ENCODE measurements at places on chromosomes 1 and 21. TPM values are rescaled to one million over a fixed set of nuclear protein-coding genes. Genes with fewer than 3 reads are reported as not detected.

The DUSP23 gene
- 3.9 TPM for total RNA-seq

The GPA33 gene
- 4.8 TPM for total RNA-seq

GRCh38 chr21:36849461-36850105 is 116.9 kb downstream of the HLCS start:
- H3K27ac ChIP-seq = no peak overlapping the region
- no peak for DNase-seq
- H3K4me1 ChIP-seq = no peaks in the 10 kb centered on the region
- no peak overlapping the region for H3K4me3 ChIP-seq
- H3K27me3 ChIP-seq = no peaks in the 10 kb centered on the region

DNA sequence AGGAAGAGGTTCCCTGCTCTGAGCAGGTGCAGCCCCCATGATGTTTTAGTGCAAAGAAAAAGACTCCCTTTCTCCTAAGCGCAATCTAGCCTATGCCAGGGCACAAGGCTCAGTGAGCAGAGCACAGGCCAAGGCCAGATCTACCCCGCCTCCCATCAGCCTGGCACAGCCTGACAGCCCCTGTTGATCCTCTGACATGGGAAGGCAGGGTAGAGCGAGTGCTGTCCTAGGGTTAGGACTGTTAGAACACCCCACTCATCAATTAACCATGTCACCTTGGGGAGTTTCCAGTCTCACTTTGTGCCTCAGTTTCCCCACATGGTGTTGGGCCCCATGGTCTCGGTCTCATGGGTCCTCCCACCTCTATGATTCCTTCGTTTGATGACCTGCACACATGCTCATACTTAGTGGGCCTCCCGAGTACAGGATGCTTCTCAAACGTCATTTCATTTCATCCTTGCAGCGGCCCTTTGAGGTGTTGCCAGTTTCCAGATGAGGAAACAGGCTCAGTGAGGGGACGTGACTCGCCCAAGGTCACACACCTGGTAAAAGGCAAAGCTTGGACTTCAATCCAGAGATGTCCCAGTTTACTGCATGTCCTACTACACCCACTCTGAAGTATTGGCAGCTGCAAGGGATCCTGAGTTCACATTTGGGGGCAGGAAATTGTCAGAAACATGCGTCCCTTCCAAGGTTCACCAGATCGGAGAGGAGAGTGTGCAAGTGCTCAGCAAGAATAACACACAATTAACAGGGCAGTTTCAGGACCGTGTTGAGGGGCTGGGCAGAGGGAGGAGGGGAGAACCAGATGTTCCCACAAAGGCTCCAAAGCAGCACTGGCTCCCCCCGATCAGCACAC is 213.3 kb downstream of the TRABD2B start:
- DNase-seq = no peak
- H3K4me1 ChIP-seq = no peaks in the 10 kb centered on the region
- H3K27ac ChIP-seq = no peak overlapping the region
- no peaks in the 10 kb centered on the region for H3K27me3 ChIP-seq
- no peaks in the 10 kb centered on the region for H3K36me3 ChIP-seq

- no peaks in the 10 kb centered on the region for H3K4me1 ChIP-seq
- no peak for DNase-seq
- no peaks in the 10 kb centered on the region for H3K36me3 ChIP-seq
- no peak overlapping the region for H3K27ac ChIP-seq
- no peaks in the 10 kb centered on the region for H3K27me3 ChIP-seq
These were observed 489.3 kb downstream of the SIPA1L2 start for GRCh38 chr1:232140419-232141166.

- no peak for DNase-seq
- H3K27me3 ChIP-seq = no peaks in the 10 kb centered on the region
- H3K4me3 ChIP-seq = no peak overlapping the region
- no peaks in the 10 kb centered on the region for H3K4me1 ChIP-seq
- no peak overlapping the region for H3K27ac ChIP-seq
These were observed 28.0 kb downstream of the MACO1 start for GRCh38 chr1:25458541-25459298.

DNA sequence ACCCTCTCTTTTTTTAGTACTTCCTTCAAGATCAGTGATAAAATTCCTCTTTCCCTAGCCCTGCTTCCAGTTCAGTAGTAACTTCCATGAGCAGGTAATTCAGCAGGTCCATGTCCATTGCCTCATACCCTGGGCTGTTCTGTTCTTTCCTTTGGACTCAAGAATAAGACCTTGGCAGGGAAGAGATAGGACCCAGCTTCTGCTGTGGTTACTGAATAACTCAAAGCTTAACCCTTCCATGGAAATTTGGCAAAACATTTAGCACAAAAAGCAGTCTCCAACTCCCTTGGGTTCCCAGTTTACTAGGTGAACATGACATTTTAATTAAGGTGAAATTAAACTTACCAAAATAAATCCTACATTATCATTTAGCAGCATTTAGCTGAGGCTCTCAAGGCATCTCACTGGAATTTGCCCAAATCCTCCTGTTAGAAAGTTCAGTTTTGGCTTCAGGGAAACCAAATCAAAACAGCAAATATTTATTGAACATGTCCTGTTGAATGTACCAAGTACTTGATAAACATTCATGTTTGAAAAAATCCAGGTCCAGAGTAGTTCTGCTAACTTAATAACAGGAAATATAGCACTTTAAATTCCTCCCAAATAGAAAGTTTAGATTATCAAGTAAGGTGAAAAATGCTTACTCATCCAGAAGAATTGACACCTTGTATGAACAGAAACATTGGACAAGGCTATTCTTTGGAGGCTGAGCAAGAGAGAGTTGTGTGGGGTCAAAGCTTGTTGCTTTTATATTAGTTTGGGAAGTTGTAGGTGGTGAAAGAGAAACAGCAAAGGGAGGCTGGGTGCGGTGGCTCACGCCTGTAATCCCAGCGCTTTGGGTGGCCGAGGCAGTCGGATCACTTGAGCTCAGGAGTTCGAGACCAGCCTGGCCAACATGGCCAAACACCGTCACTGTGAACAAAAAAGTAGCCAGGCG is 8.4 kb upstream of the SERPINC1 start:
- DNase-seq = no peak
- no peaks in the 10 kb centered on the region for H3K27me3 ChIP-seq
- no peak overlapping the region for H3K27ac ChIP-seq
- H3K4me1 ChIP-seq = no peaks in the 10 kb centered on the region
- no peaks in the 10 kb centered on the region for H3K36me3 ChIP-seq
- H3K4me3 ChIP-seq = no peak overlapping the region

GRCh38 chr1:46362158-46362557 is 21.6 kb downstream of the NSUN4 start:
- H3K4me3 ChIP-seq = no peak overlapping the region
- no peaks in the 10 kb centered on the region for H3K4me1 ChIP-seq
- DNase-seq = no peak

- H3K27me3 ChIP-seq = no peaks in the 10 kb centered on the region
- H3K27ac ChIP-seq = no peak overlapping the region
- no peaks in the 10 kb centered on the region for H3K4me1 ChIP-seq
- DNase-seq = no peak
- no peak overlapping the region for H3K4me3 ChIP-seq
- H3K36me3 ChIP-seq = peaks cover 8% of the 10 kb centered on the region
These were observed 132.9 kb downstream of the SYT2 start for GRCh38 chr1:202577381-202577780.

DNA sequence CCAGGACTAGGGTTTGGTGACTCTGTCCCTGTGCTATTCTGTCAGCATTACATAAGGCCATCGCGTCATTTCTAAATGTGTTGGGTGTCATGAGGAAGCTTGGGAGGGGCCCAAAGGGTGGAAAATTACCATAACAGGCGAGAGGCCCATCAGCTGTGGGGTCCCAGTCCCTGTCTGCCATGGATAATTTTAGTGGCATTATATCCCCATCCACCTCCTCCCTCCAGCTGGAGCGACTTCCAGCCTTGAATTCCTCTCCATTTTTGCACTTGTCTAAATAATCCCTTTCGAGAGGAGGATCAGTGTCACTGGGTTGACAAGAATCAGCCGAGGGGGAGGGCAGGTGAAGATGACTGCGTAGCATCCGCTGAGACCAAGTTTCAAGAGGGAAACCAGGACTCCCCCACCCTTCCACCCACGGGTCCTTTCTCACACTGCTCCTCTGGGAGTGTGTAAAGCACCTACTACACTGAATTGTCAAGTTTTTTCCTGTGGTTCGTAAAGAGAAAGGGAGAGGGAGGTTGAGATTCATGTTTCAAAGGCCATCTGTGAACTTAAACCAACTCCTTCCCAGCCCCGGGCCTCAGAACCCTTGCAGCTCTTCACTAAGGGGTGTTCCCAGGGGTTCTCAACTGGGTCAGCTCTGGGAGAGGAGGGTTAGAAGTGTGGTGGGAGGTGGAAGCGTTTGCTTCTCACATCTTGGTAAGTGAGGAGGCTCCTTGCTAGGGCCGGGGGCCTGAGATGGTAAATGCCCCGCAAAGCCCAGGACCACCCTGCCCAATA is 29.2 kb downstream of the VASH2 start:
- peaks cover 37% of the 10 kb centered on the region for H3K4me1 ChIP-seq
- no peak for DNase-seq
- H3K27ac ChIP-seq = no peak overlapping the region
- H3K4me3 ChIP-seq = no peak overlapping the region
- H3K27me3 ChIP-seq = no peaks in the 10 kb centered on the region

Measured in CD4-positive, alpha-beta T cell (primary cell).